ENCODE measurements at places on chromosomes 1 and 21.

GRCh38 chr1:56070601-56071000 is 508.8 kb downstream of the PLPP3 start:
- DNase-seq: no peak

DNA sequence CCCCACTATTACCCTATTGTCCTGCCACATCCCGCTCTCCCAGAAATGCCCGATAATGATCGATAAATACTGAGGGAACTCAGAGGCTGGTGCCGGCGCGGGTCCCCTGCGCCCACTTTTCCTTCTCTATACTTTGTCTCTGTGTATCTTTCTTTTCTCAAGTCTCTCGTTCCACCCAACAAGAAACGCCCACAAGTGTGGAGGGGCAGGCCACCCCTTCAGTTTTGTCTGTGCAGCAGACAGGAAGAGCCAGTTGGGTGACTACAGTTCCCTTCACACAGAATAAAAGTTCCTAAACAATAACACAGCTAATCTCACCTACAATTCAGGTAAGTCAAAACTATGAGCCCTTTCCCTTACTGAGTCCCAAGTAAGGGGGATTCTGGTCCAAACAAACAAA is 423.7 kb downstream of the SMYD3 start:
- DNase-seq: no peak

- DNase-seq: no peak
Observed at GRCh38 chr1:230818901-230819300, 49.4 kb downstream of the C1orf198 start.

DNA sequence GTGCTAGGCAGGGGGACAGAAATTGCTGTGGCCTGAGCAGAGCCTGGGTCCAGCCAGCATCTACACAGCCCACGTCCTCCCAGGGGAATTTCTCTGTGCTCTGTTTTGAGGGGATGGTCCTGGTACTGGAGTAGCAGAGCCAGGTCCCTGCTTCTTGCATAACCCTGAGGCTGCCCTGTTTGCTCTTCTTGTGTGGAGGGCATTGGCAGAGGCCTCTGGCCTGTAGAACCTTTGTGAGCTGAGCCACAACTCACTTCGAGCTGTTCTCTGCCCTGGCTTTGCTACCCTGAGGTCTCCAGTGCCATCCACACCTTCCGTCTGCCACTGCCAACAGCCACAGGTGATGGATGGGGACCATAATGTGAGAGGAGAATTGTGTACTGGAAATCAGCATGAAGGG is 101.9 kb downstream of the KCNJ15 start:
- DNase-seq: no peak

DNA sequence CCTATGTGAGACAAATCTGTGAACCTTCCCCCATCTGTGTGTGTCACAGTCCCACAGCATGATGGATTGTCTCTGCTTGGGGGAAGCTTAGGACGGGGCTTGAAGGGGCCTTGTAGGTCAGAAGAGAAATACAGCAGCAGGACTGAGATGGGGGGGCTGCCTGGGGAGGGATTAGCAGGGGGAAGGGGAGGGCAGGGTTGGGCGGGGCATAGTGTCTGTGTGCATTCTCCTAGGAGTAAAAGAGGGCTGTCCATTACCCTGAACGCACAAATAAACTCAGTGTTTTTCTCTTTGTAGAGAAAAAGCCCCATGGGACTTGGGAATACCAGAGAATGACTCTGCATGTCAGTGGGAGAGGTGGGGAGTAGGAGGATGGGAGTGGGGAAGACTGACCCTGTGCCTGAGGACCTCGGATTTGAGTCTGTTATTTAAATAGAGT is 16.4 kb downstream of the RNF220 start:
- DNase-seq: no peak

DNA sequence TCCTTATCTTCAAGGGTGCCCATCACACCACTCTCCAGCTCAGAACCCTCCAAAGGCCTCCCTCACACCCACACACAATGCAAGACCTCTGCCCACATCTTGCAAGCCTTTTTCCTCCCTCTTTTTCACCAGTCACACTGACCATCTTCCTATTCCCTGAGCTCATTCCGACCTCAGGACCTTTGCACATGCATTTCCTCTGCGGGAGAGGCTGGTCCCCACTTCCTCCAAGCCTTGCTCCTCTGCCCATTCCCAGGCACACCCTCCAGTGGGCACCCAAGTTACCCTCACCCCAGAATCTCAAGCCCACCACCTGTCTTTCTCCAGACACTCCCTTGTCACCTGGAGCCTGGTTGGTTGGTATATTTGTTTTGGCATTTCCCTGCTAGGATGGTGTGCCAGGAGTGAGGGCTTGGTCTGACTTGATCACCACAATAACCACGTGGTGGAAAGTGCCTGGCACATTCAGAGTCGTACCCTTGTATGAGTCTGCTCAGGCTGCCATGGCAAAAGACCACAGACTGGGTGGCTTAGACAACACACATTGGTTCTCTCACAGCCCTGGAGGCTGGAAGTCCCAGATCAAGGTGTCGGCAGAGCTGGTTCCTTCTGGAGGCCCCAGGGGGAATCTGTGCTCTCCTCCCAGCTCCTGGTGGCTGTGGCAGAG is 13.2 kb downstream of the MX2 start:
- DNase-seq: no peak

- no peak for DNase-seq
Observed at GRCh38 chr1:25804964-25805862, 5.2 kb downstream of the SELENON start.

DNA sequence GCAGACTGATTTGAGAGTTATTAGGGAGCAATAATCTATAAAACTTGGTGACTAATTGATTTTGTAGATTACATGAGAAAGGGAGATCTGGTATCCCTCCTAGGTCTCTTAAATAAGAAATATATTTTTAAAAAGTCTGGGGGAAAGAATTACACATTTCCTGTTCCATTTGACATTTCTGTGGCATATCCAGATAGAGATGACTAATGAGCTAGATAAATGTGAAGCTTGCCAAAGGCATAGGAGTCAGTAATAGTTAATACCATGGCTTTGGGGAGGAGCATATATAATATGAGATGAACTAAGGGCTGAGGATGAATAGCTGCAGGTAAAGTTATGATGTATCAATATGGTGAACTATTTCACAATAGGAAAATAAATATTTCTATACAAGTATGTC is 663.7 kb downstream of the PTPRC start:
- no peak for DNase-seq

- no peak for DNase-seq
Observed at GRCh38 chr1:51728611-51729155, 111.8 kb downstream of the OSBPL9 start.

DNA sequence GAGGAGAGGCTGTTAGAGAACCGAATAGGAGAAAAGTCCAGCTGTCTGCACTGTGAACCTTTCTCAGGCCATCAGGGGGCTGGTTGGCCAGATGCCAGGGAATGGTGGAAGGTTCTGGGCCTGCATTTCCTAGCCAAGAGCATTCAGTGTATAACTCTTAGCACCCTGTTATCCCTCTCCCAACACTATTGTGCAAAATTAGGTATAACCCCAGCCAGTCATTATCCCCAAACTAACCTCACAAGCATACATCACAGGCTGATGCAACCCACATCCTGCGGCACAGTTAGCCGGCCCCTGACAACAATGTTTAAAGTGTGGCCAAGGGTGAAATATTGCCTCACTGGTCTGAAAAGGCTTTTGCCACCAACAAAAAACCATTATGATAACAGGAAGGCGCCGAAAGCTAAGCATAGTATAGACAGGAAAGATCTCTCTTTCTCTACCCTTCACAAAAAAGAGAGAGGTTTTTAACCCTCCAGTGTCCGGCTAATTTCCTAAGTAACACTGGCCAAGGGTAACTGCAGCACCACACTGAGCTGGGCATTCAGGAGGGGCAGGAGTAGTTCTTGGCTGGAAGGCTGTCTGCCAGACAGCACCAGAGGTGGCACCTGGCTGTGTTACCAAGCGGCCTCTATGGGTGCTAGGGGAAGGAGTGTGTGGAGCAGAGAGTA is 77.3 kb upstream of the BCAR3 start:
- DNase-seq: no peak

- DNase-seq: no peak
Observed at GRCh38 chr1:207703712-207704111, 48.1 kb upstream of the CD46 start.

- DNase-seq: no peak
Observed at GRCh38 chr1:206892351-206892984, 4.8 kb upstream of the IL24 start.

- DNase-seq: no peak
Observed at GRCh38 chr1:40633523-40633922, 32.0 kb downstream of the RIMS3 start.

DNA sequence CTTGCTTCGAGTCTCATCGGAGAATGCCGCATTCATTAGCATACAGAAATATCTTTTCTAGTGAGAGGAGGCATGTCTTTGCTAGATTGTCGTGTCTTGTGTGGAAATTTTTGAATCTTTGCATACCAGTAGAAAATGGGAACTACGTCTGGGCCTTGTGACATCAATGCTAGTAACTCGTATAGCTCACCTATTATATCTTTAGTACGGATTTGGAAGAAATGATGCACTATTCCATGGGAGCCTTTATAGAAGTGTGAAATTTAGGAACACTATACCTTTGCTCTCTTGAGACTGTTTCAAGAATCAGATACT is 835 bp downstream of the UHMK1 start:
- no peak for DNase-seq

- no peak for DNase-seq
Observed at GRCh38 chr1:33610864-33611455, 138.5 kb downstream of the ZSCAN20 start.

DNA sequence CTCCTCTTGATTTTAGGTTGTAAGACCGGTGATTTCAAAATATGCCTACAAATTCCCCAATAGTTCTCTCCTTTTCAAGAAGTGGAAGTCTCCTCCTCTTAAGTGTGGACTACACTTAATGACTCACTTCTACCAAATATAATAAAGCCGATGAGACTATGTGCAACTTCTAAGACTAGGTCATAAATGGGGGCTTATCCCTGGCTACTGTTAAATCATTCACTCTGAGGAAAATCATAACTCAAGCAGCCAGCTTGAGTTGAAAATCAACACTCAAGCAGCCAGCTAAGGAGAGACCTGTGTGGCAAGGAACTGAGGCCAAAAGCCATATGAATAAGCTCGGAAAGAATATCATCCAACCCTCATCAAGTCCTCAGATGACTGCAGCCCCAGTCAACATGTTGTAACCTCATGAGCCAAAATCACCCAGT is 49.6 kb upstream of the PSMG1 start:
- no peak for DNase-seq

DNA sequence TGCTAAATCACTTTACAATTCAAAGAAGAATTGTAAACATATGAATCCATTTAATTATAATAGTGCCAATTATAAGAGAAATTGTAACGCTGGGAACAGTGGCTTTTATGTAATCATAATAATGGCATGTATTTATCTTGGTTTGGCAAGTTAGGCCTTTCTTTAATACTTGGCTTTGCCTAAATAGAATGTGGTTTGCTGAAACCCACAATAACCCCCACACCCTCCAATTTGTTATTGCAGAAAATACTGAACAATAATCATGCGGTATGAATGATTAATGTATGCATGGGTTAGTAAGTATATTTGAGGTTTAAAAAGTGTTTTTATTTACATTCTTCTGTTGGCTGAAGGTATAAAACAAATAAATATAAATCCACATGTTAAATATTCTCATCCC is 138.2 kb downstream of the NFIA start:
- no peak for DNase-seq

DNA sequence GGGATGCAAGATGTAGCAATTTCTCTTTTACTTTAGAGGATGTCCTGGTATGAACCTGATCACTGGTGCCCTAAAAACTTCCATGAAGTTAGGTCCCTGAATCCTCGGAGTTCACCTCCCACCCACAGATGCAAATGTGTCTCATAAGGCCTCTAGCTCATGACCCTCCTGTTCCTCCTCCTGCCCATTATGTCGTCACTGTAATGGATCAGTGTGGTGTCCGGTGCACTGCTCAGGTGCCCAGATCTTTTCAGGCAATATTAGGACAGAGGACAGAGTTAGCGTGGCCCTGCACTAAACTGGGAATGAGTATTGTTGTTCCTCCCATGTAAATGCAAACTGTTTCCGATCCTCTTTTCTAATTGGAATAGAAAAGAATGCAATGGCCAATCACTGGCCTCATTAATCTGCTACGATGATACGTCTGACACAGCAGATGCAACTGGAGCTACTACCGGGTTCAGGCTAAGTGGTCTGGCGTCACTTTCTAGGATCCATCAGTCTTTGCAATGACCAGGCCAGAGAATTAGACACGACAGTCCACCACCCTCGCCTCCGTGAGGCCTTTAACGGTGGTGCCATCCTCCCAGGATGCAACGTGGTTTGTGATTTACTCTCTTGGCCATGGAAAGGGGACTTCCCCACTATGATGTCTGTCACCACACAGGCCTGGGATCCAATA is 3.4 kb upstream of the COL6A2 start:
- no peak for DNase-seq

DNA sequence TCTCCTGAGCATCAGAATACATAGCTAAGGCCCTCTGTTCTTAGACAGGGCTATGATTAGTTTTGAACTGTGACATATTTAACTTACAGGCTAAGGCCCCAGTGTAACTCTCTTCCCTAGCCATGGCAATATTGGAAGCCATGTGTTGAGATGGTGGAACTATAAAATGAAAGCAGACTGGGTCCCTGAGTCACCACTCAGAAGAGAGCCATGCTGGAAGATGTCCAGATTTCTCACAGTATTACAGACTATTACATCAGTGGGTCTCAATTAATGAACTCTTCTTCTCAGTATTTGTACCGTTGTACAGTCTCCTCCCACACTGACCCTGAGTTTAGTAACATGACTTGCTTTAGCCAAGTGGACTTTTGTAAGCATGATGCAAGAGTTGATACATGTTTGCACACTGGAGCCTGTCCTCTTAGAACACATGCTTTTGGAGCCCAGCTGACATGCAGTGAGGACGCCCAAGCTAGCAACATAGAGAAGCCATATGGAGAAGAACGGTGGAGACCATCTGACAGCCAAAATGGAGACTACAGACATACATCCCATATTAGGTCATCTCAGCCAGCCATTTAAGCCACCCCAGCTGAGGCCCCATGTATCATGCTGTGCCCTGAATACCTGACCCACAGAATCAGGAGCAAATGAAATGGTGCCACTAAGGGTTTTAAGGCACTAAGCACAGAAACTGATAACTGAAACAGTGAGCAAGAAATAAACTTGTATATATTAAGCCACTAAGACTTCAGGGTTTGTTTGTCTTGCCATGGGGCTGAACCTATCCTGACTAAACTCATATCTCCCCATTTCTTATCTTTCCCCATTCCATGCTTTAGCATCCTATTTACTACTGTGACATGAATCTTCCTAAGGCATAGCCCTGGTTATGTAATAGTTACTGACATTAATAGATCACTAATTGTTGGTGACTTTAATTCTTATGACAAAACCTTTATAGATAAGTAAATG is 24.4 kb downstream of the TBX15 start:
- DNase-seq: no peak

GRCh38 chr1:85297538-85297854 is 21.1 kb upstream of the BCL10 start:
- no peak for DNase-seq

DNA sequence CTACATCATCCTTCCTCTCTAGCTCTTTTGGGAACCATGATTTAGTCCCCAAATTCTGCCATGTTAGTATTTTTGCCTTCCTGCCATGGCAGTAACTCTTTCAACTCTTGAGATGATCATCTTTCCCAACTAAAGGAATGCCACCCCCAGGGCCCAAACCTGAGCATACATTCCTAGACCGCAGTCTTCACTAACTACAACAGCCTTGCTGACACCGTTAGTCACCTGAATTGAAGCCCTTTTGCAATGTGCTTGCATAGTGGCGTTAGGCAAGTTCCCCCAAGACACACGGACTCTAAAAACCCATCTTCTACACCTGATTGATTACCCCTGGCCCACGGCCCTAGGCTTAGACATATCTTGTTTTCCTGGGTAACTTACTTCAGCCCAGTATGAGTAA is 16.4 kb upstream of the YTHDF2 start:
- no peak for DNase-seq

- no peak for DNase-seq
Observed at GRCh38 chr1:156259805-156260204, 11.9 kb upstream of the PAQR6 start.
